Activated naive CD4-positive, alpha-beta T cell treated with anti-CD3 and anti-CD28 coated beads, Interleukin-2, amount 50 U/mL, for 16 hours (primary cell): ENCODE measurements at places on chromosomes 3 and 15.

DNA sequence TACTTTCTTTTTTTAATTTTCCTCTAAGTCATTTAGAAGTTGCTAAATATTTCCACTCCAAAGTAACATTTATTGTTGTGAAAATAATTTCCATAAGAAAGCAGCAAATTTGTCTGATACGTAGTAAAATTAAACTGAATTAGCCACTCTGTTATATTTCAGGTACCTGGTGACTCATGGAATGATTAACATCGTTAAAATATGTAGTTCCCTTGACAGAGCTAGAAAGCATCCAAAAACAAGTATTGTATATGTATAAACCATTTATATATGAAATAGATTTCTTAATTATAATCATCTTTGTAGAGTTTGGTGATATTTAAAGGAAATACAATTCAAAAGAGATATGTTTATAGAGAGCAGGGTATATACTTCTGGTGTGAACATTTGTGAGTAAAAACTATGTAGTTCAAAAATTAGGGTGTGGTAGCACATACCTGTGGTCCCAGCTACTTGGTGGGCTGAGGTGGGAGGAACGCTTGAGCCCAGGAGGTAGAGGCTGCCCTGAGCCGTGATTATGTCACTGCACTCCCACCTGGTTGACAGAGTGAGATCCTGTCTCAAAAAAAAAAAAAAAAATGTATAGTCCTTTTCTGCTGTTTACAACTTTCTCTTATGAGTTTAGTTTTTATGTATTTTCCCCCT, 36.6 kb downstream of the ATP11B start:
- no peak for DNase-seq

- DNase-seq: no peak
These were observed 24.1 kb downstream of the ZNF592 start for GRCh38 chr15:84772467-84772866.

DNA sequence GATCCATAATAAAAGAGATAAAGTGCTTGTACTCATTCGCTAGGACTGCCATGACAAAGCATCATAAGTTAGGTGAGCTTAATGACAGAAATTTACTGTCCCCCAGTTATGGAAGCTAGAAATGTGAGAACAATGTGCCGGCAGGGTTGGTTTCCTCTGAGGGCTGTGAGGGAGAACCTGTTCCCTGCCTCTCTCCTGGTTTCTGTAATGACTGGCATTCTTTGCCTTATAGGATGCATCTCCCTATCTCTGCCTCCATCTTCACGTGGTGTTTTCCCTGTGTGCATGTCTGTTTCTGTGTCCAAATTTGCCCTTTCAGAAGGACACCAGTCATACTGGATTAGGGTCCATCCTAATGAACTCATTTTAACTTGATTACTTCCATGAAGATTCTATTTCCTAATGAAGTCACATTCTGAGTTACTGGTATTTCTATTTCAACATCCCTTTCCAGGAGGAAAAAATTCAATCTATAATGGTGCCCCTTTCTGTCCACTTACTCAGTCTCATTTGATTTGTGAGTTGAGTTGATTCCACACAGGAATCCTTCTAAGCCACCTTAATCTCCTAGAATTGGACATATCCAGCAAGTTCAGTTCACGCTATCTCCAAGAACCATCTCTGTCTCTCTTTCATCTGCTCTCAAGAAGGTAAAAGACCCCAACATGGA, 71.2 kb upstream of the LIPC start:
- no peak for DNase-seq

- DNase-seq: peak; percentile 46
These were observed 38.1 kb upstream of the IGDCC4 start for GRCh38 chr15:65460741-65461347.

GRCh38 chr3:160448845-160449635, 546 bp downstream of the TRIM59 start:
- DNase-seq: no peak

GRCh38 chr3:175493301-175493700, 634.2 kb downstream of the NAALADL2 start:
- no peak for DNase-seq

- DNase-seq: peak; percentile 53
These were observed 688 bp downstream of the SETD5 start for GRCh38 chr3:9397906-9398699.

GRCh38 chr3:64861684-64862083, 173.9 kb upstream of the ADAMTS9 start:
- DNase-seq: no peak

DNA sequence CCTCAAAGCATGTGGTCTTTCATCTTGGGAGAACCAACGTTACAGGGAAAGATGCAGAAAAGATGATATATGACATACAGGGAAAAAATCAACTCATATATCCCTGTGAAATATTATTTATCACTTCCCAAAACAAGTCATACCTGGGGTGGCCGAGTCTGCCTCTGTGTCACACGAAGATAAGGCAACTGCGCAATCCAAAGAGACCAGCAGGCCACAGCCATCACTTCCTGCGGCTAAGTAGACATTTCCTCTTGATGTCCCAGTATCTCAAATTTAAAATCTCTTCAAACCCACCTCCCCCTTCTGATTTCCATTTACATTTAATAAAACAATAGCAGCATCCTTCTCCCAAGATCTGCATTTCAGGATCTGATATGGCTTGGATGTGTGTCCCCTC, 71.5 kb downstream of the IGF2BP2 start:
- DNase-seq: no peak

- DNase-seq: no peak
These were observed 280.1 kb downstream of the ERC2 start for GRCh38 chr3:56188201-56188600.

DNA sequence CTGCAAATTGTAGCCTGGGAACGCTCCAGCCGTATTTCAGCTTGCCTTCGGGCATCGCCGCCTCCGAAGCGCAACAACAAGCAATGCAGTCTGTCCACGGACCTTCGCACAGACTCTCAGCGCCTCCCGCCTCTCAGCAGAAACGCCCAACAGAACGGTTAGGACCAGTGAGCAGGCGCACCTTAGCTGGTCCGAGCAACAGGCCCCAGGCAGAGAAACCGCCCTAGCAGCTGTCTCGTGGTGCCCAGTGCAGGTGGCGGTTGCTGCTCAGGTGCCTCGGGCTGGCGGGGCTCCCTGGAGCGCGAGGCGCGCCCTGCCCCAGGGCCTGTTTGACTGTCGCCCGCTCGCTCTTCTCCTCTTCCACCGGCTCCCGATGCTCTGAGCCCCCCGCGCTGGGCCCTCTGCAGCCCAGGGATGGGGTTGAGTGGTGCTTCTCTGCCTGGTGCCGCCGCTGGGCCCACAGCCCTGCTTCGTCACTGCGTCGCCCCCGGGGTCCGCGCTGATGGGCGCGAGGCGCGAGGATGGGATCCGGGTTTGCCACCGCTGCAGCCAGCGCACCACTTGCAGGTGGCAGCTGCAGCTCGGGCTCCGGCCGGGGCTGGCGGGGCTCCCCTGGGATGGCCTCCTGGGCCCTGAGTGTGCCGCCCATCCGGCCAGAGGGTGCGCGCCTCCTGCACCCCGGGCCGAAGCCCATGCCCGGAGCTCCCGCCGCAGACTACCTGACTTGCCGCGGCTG, 268.4 kb upstream of the FRG2C start:
- DNase-seq: no peak

DNA sequence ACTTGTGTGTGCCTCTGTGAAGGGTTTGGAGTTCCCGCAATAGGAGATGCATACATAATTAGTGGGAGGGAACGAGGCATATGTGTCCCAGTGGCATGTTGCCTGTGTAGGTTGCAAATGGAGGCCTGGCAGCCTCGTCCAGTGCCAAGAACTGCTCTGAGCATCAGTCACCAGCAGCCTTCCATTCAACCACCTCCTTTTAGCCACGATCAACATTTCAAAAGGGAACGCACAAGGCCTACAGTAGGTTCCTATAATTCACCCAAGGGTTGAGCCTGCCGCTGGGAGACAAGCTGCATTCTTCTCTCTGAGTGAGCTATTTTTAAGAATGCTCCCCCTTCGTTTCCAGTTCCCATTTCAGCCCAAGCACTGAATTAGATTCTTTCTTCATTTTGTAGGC, 78.8 kb upstream of the CTNNB1 start:
- no peak for DNase-seq

DNA sequence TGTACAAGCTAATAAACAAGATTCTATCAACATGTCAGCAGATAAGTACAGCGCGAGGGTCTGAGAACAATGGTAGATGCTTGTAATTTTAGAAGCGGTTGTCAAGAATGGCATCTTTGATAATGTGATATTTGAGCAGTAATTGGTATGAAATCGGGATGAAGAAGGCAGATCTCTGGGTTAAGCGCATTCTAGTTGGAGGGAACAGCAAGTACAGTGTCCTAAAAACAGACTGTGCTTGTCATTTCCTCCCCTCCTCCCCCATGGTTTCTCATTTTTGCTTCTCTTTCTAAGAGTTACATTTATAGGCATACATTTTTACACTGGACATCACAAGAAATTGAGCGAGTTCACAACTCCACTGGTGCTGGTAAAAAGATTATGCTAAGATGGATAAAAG, 23.3 kb downstream of the TGFBR2 start:
- no peak for DNase-seq

GRCh38 chr3:42827654-42828053, 18.4 kb downstream of the ACKR2 start:
- no peak for DNase-seq

DNA sequence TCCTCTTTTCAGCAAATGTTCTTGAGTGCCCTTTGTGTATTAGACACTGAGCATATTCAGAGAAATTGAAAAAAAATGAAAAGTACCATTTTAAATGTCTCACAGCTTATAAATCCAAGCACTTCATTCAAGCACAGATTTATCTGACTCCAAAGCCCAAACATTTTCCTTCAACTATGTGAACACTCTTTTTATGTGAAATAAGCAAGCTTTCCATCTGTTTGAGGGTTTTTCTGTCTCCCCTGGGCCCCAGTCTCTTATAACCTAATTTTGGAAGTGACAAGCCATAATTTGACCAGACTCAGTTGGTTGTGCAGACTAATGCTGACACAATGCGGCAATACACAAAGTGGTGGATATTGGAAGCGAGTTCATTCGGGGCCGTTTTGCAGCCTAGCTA, 170.3 kb downstream of the CNTN6 start:
- DNase-seq: no peak

DNA sequence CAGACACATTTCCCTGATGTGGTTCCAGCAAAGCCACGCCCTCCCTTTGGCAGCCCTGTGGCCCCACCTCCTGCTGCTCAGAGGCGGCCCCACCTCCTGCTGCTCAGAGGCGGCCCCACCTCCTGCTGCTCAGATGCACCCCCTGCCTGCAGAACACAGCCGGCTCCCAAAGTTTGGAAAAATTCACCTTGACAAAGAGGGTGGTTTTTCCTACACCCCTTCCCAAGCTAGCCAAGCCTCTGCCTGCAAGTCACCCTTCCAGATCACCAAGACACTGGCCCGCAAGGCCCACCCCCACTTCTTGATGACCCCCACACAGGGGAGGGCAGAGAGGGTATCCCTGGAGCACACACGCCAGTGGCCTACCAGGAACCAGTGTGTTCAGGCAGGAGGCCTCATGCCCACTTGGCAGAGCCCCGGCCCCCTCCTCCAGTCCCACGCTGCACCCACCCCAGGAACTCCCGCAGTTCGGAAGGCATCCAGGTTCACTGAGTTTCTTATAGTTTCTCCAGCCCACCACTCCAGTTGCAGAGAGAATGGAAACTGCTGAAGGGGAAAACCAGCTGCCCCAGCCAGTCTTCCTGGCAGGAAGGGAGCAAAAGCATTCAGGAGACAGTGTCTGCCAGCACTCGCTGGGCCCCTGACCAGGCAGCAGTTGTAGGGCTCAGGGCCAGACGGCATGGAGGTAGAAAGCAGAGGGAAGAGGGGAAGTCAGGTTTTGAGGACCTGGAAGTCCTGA, 2.3 kb upstream of the HAPLN3 start:
- DNase-seq: peak; percentile 85

- DNase-seq: no peak
These were observed 26.0 kb upstream of the SEC62 start for GRCh38 chr3:169940470-169941181.

DNA sequence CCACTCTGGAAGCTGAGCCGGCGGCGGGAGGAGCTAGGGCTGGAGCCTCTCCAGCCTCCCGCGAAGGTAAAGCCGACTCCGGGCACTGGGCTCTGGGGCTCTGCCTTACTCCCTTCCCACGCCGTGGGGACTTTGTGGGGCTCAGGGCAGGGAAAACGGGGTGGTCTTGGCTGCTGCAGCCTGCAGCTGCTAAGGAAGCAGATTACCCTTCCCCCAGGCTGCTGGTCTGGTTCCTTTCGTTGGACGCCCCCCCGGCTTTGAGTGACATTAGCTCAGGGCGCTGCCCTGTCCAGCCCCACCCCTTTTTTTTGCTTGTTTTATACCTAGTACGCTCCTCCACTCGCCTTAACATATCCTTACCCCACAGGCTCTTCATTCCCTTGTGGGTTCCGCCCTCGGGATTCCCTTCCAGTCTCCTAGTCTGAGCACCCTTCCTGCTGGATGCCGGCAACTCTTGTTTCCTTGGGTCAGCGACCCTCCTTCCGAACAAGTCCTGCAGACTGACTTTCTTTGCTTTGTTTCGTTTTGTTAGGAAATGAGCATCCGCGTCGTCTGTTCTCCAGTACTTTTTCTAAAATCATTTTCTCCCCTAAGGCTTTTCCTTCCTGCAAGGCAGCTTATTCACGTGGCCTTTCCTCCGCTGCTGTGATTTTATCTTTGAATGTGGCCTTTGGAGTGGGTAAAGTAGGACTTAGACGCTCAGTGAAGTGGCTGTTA, 551 bp downstream of the DNAJC13 start:
- peak; percentile 54 for DNase-seq

- no peak for DNase-seq
These were observed 70.4 kb downstream of the C3orf38 start for GRCh38 chr3:88220126-88220525.

GRCh38 chr3:23697416-23697815, 108.3 kb upstream of the UBE2E1 start:
- DNase-seq: no peak

GRCh38 chr3:101100361-101101009, 107.3 kb upstream of the ABI3BP start:
- no peak for DNase-seq

GRCh38 chr15:38690216-38690615, 125.6 kb upstream of the RASGRP1 start:
- no peak for DNase-seq

DNA sequence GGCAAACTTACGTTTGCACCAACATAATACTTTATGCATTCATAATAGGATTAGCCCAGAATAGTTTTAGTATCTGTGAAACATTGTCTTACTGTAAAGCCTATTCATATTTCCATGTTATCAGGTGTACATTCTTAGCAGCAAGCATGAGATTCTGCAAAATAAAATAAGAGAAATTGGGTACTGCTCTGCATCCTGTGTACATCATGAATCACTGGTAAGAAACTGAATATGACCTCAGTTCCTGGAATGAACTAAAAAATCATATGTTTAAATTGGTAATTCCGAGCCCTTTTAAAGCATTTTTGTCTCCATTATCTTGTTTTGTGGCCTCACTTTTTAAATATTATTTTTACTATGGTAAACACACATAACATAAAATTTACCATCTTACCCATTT, 605.1 kb downstream of the ROBO1 start:
- DNase-seq: no peak

- no peak for DNase-seq
These were observed 133.0 kb upstream of the SNTN start for GRCh38 chr3:63519426-63519825.

DNA sequence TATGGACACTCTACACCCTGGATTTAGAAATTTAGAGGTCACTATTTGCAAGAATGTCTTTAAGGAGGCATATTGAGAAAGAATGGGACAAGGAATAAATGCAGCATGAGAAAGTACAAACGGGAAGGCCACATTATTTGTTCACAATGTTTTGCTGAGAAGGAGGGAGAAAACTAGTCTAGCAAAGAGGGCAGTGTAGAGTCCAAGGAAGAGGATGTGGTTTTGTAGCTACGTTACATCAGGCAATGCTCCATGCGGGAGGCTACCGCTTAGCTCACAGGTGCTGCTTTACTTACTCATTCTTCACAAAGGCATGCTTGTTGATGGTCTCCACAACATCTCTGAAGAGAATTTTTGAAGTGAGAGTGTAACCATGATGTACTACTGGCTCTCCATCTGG, 191.1 kb downstream of the PLCH1 start:
- no peak for DNase-seq
